ENCODE measurements at places on chromosomes 2 and 18.
A peak's percentile ranks its signal among the peaks of the same experiment; 100 is the strongest.

DNA sequence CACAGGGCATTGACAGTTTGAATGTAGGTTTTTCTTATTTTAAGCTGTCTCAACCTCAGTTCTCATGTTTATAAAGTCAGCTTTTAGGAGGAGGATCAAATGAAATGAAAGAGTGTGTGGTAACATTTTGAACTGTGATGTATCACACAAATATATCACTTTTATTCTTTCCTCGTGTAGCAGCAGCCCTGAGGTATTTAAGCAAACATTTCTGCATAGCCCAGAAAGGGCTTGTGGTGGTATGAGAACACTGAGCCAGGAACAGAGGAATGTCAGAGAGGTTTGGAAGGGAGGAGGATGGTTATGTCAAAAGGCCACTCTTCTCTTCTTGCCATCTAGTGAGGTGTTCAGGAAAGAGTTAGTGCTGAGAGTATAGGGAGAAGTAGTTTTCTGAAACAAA is 150.2 kb downstream of the PARD3B start:
- no peak for ATAC-seq

- no peak for ATAC-seq
These were observed 188.4 kb upstream of the KYNU start for GRCh38 chr2:142688856-142689605.

GRCh38 chr2:235235977-235236767 is 257.7 kb upstream of the AGAP1 start:
- ATAC-seq, result no peak

DNA sequence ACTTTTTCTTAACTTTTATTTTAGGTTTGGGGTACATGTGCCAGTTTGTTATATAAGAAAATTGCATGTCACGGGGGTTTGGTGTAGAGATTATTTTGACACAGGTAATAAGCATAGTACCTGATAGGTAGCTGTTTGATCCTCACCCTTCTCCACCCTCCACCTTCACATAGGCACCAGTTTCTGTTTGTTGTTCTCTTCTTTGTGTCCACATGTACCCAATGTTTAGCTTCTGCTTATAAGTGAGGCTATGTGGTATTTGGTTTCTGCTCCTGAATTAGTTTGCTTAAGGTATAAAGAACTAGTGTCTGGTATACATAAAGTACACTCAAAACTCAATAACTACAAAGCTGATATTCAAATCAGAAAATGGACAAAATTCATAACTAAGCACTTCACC is 654.6 kb upstream of the LINC00305 start:
- no peak for ATAC-seq

DNA sequence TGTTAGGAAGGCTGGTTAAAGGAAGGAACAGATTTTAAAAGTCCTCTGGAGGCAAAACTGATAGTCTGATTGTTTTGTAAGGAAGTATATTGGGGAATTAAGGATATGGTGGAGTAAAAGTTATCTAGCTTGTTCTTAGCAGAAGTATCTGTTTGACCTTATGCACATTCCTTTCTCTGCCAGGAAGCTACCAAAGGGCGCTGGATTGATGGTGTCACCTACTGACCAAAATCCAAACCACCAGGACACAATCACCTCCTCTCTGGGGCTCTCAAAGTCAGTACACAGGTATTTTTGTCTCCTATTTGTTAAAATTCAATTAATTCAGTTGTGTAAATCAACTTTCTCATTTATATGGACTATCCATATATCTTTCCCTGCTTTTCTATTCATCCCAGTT is 484.5 kb downstream of the NUP35 start:
- no peak for ATAC-seq

- ATAC-seq, result no peak
These were observed 66.5 kb downstream of the RHBDD1 start for GRCh38 chr2:226902041-226902966.

- ATAC-seq, result no peak
These were observed 105.9 kb downstream of the TMX3 start for GRCh38 chr18:68608851-68609490.

DNA sequence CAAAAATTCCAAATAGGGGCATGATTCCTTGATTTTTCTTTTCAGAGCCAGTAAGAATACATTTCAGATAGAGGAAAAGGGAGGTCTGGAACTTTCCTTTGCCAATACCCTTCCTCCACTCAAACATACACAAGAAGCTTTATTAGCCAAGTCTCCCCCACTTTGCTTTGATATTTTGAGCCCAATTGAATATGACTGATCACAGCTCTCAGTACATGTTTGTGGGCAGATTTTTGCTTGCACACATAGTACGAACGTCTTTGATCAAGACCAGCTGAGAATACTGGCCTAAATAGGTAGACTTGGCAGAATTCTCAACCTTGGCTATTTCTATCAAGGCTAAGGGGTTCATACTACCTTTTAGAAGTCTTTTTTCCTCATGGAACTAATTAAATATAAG is 148.8 kb upstream of the PGAP1 start:
- no peak for ATAC-seq

DNA sequence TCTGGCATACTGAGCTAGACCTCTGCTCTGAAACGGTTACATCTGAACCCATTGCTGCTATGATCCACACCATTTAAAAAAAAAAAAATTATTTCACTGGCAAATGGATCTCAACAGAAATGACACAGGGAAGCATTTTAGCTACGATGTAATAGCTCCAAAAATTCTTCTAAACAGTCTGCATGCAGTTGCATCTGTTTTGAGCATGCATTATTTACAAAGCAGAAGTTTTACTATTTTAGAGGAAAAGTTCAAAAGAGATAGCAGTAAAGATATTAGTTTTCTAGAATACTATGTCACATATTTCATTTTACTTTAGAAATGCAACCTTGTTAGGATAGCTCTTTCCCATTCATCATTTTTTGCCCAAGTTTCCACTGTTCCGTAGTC is 265.7 kb downstream of the MEIS1 start:
- no peak for ATAC-seq

DNA sequence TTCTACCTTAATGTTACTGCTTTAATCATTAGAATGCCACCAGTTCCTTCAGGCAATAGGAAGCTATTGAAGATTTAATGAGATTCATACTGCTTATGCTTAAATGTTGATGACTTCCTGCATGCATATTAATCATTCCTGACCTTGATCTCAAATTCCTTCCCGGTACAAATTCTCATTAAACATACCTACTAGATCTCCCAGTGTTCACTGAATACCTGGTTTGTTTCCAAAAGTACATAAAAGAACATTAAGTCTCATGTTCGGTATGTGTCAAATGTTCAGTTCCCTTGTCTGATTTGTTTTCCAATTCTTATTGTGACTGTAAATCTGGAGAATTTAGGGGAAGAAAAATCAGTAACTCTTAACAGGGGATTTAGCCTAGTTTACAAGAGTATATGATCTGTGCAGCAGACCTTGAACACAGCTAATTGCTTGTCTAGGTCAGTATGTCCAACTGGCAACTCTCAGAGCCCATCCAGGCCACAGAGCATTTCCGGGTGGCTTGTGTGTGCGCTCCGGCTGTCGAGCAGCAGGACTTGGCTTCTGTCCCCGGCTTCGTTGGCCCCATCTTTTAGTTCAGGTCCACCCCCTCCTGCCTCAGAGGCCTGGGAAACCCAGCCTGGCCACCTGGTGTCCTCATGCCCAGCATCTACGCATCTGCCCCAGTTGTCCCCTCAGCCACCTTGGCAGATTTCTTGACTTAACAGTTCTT is 13.1 kb downstream of the METAP1D start:
- no peak for ATAC-seq

GRCh38 chr2:47688561-47688960 is 94.4 kb upstream of the MSH6 start:
- ATAC-seq, result peak; percentile 29

- ATAC-seq, result no peak
These were observed 379.2 kb upstream of the POU3F3 start for GRCh38 chr2:104474716-104475115.

- ATAC-seq, result peak; percentile 54
These were observed 31.8 kb downstream of the TGIF1 start for GRCh38 chr18:3481696-3482210.

DNA sequence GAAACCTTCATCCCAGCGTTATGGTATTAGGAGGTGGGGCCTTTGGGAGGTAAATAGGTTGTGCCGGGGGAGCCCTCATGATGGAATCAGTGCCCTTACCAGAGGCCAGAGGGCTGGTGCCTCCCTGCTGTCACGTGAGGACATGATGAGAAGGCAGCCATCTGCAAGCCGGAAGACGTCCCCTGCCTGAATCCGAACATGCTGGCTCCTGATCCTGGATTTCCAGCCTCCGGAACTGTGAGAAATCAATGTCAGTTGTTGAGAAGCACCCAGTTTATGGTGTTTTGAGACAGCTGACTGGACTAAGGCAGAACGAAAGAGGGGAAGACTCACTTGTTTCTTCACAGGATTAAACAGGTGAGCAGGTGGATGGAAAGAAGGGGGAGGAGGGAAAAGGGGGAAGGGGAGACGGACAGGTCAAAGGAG is 13.0 kb upstream of the KLF11 start:
- ATAC-seq, result no peak

- ATAC-seq, result peak; percentile 65
These were observed 74.5 kb downstream of the EPB41L3 start for GRCh38 chr18:5469340-5469739.

DNA sequence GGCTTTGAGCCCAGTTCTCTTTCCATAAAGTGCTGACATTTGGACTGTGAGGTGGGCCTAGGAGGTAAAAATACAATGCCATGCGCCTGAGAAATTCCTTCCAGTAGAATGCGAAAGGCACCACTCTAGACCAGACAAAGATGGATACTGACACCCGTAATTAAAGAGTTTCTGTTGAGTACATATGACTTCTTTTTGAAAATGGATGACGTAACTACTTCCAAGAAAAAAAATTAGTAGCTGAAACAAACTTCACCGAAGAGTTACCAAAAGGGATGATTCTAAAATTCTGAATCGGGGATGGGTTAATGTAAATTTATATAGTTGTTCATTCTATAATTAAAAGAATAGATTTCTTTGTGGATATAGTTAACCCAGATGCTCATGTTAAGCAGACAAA is 146.8 kb downstream of the ALK start:
- no peak for ATAC-seq

GRCh38 chr18:47737198-47737830 is 193.1 kb downstream of the SMAD2 start:
- ATAC-seq, result no peak

- ATAC-seq, result no peak
These were observed 25.9 kb downstream of the STPG4 start for GRCh38 chr2:47129191-47129706.

DNA sequence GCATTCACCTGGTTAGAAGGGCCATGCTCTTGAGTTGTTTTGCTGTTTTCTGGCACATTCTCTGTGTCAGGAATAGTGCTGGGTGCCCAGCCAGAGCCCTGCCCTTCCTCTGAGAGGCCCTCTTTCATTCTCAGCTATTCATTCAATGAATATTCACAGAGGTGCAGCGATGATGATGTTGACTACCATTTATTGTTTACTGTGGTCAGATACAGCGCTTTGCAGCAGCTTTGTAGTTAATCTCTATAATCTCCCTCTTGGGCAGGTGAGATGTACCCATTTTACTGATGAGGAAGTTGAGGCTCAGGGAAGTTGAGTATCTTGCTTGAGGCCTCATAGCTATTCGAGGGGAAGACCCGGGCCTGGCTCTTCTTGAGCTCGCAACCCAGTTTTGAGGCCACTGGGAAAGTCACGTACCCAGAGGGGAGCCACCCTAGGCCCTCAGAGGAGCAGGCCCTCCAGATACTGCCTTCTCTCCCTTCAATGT is 9.9 kb downstream of the INHBB start:
- no peak for ATAC-seq

DNA sequence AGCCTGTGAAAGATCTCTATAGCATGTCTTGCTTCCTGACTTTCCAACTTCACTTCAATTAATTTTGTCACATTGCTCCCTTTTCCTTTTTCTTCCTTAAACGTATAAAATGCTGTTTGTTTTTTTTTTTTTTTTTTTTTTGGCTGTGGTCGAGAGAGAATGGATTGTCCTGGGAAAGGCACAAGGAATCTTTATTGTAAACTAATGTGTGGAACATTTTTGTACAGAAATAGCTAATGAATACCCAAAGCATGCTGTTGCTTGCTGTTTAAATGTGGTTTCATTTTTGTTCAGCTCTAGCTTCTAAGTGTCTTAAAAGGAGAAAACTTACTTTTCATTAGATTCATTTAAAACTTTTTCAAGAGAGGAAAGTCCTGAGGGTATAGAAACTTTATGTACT is 105.5 kb downstream of the GPD2 start:
- ATAC-seq, result no peak

DNA sequence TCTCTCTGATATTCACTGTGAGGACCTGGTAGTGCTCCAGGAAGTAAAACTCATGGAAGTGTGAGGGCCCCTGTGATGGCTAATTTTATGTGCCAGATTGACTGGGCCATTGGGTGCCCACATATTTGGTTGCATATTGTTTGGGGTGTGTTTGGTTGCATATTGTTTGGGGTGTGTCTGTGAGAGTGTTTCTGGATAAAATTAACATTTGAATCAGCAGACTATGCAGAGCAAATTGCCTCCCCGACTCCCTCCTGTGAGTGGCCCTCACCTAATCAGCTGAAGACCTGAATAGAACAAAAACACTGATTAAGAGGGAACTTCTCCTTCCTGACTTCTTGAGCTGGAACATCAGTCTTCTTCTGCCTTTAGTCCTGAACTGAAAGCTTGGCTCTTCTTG is 173.3 kb upstream of the LINC00305 start:
- ATAC-seq, result no peak

DNA sequence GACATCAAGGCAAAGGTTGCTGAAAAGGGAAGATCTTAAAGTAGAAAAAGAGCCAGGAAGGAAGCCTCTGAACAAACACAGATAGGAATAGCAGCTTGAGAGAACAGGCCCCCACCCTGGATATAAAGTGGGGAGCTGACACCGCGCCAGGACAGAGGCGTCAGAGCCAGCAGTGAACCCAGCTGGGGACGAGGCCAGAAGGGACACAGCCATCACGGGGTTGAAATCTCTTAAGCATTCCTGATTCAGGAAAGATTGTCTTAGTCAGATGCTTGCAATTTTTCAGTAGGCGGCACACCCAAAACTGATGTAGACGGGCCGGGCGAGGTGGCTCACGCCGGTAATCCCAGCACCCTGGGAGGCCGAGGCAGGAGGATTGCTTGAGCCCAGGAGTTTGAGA is 93.8 kb upstream of the PHLPP1 start:
- ATAC-seq, result no peak

DNA sequence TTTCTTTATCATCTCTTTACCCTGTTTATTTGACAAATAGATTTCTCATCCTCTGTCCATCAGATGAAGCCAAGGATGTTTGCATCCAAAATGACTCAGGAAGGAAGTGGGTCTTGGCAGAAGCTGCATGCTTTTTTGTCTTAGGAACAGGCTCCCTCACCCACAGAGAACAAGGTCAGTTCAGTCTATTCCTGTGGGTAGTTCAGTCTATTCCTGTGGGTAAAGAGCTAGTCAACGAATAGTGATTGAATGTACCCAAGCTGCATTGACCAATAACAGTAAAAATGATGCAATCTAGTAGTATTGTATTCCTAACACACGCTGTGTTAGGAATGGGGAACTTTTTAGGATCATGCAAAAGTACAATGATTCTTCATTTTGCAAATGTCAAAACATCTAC is 290.8 kb upstream of the TANK start:
- peak; percentile 43 for ATAC-seq

GRCh38 chr2:7480431-7480830 is 563.2 kb downstream of the RNF144A start:
- no peak for ATAC-seq
